Caki2 (cell line): ENCODE measurements at places on chromosomes 11 and 22.
A peak's percentile ranks its signal among the peaks of the same experiment; 100 is the strongest.

DNA sequence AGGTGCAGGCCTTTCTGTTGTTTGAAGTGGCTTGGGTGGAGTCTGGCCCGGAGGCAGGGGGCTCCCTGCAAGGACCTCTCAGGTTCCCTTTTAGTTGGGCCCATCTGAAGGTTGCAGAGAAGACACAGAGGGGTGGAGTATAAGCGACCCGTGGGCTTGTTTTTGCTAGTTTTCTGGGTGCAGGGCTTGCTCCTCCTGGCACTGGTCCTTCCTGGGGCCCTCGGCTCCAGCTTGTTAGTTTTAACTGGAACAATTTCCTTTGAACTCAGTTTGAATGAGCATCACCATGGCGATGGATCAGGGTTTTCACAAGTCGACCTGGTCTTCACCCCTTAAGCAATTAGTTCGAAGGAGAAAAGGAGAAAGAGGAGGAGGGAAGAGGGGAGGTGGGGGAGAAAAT lies 28.5 kb upstream of the OAF start:
- no peak for DNase-seq

GRCh38 chr11:64607381-64607985 lies 16.5 kb downstream of the SLC22A12 start:
- no peak for DNase-seq

- DNase-seq: no peak
These were observed 1.4 kb downstream of the OR52N2 start for GRCh38 chr11:5809905-5810795.

DNA sequence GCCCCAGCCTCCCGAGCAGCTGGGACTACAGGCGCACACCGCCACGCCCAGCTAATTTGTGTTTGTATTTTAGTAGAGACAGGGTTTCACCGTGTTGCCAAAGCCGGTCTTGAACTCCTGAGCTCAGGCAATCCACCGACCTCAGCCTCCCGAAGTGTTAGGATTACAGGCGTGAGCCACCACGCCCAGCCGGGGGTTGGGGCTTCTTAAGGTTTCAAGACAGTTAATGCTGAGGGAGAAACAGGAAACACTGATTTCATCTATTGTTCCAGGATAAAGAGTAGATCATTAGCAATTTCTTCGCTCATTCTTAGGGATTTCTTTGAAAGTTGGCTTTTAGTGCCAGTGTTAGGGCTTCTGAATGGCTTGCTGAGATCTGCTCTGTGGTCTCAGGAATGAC lies 21.2 kb upstream of the CLMP start:
- DNase-seq: no peak

DNA sequence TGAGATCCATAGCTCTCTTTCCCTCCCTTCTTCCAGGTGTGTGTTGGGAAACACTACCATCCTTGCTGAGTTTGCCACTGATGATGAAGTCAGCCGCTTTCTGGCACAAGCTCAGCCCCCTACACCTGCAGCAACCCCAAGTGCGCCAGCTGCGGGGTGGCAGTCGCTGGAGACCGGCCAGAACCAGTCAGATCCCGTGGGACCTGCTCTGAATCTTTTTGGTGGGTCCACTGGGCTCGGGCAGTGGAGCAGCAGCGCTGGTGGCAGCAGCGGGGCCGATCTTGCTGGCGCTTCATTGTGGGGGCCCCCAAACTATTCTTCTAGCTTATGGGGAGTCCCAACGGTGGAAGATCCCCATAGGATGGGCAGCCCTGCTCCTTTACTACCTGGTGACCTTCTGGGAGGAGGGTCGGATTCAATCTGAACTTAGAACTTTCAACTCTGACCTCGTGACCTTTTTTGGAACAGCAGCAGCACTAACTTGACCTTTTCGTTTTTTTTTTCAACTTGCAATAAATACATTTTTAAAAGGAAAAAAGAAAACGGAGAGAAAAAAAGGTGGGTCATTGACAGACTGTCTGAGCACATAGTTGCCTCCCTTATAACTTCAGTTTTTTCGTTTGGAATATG lies 23.4 kb upstream of the ADSL start:
- DNase-seq: no peak

- no peak for DNase-seq
These were observed 58.3 kb downstream of the PRDM11 start for GRCh38 chr11:45204761-45205160.

DNA sequence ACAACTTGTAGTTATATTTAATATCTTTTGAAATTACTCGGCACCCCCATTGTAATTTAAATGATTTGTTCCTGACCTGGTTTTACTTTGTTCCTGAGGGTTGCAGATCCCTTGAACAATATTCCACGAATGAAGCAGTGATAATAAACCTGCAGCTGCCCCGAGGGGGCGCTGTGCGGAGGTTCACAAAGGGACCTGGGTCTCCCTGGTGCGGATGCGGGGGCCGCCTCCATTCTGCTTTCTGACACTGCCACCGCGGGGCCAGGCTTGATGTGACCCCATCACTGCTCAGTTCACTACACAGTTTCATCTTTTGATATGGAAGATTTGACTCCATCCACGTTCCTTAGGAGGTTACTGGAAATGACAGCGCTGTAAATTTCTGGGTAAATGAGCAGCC lies 62.9 kb upstream of the PRODH start:
- no peak for DNase-seq

- DNase-seq: no peak
These were observed 11.9 kb downstream of the MICALL1 start for GRCh38 chr22:37917874-37918548.

GRCh38 chr11:9264316-9265210 lies 587 bp downstream of the DENND5A start:
- DNase-seq: peak; percentile 59

DNA sequence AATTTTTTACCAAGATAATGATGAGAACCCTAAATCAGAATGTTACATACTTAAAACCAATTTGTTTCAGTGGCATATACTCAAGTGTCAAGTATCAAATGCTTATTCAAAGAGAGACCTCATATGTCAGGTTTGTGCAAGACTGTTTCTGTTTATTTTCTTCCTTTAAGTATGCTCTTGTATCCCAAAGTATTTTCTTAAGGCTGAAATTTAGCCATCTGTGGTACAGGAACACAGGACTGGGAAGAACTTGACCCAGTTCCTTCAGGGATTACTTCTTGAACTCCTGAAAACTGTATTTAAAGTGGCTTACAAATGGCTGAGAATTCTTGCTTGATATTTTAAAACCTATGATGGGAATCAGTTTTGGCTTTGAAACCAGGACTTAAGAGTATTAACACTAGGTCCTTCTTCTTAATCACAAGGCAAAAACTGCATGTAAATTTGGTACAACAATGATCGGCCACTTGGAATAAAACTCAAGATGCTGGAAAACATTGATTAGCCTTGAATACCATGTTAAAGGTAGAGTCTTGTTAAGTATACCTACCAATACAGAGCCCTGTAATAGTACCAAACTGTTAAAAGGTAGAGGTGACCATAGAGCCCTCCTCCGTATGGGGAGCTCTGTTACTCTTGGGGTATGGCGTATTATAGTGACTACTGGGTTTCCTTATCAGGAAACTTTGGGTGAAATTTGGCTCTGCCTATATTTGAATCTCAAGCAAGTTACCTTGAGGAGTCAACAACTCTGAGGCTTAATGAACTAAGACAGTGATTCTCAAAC lies 95.9 kb downstream of the BLID start:
- DNase-seq: no peak

DNA sequence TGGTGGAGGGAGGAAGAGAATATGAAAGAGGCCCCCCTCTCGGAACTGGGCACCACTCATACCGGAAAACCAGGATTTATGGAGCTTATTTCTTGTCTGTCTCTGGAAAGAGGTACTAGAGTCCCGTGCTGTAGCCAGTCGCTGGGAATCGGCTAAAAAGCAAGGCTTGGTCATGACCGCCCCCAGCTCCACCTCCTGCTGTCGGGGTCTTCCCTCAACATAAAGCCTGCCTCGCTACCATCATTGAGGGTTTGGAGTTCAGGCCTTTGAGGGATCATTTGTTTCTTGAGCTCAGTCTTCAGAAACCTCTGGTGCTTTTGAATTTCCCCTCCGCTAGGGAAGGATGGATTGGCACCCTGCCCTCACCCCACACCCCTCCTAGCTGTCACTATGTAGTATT lies 97.1 kb downstream of the TSPAN18 start:
- DNase-seq: no peak

DNA sequence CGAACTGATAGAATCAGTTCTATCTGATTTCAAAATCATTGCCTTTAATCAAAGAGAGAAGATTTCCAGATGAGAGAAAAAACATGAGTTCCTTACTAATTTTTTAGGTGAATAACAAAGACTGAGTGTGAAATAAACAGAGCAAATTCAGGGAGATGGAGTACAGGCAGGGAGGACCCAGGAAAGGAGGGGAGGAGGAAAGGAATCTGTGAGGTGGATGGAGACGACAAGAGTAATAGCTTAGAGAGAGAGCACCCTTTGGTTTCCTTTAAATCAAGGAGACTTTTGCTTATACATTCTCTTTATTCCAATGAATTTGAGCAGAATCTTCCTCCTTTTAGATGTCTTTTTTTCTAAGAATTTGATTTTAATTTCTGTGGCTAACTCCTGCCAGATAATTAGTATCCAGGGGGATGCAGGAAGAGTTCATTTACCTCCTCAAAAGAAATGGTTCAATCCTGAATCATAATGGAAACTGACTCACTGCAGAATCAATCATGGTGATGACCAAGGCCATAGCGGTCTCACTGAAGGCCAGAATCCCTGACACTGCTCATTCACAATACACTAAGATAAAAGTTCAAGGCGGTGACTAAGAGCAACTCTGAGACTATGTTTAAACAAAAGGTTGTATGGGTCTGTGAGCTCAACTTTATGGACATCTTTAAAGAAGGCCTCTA lies 234.0 kb upstream of the ZC3H12C start:
- DNase-seq: peak; percentile 53

GRCh38 chr11:5992604-5993251 lies 5.9 kb upstream of the OR52L1 start:
- no peak for DNase-seq

GRCh38 chr11:118004543-118005223 lies 18.5 kb downstream of the IL10RA start:
- DNase-seq: no peak

- peak; percentile 83 for DNase-seq
These were observed 73.5 kb upstream of the PPARA start for GRCh38 chr22:46076651-46077339.

GRCh38 chr22:17931400-17931825 lies 92.9 kb downstream of the MICAL3 start:
- DNase-seq: no peak

DNA sequence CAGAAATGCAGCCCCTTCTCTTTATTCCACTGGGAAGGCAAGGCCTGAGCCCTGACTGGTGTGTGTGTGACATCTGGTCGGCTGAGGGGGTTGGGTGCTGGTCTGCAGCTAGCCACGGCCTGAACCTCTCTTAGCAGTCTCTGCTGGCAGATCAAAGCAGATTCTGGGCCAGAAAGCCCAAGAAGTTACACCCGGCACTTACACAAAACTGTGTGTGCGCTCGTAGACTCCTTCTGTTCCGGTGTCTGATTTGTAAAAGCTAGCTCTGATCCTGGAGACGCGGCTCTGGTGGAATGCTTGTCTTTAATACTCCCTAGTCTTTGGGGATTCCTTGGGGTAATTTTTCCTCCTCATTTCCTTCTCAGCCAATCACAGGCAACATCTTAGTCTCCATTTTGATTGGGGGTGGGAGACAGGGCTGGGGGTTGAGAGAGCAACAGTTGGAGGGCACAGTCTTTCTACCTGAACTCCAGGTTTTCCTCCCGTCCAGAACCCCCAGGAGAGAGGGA lies 5.5 kb downstream of the PKNOX2 start:
- no peak for DNase-seq

- no peak for DNase-seq
These were observed 98.4 kb downstream of the ZNF280B start for GRCh38 chr22:22410121-22410520.

GRCh38 chr11:107591378-107592230 lies 657 bp downstream of the ELMOD1 start:
- no peak for DNase-seq

GRCh38 chr11:19557720-19558140 lies 154.9 kb upstream of the NAV2 start:
- DNase-seq: peak; percentile 51

- no peak for DNase-seq
These were observed 25.1 kb upstream of the FJX1 start for GRCh38 chr11:35593143-35593542.

- no peak for DNase-seq
These were observed 979 bp downstream of the ZBED5 start for GRCh38 chr11:10856689-10857458.

GRCh38 chr11:33689085-33689484 lies 11.5 kb downstream of the C11orf91 start:
- no peak for DNase-seq

DNA sequence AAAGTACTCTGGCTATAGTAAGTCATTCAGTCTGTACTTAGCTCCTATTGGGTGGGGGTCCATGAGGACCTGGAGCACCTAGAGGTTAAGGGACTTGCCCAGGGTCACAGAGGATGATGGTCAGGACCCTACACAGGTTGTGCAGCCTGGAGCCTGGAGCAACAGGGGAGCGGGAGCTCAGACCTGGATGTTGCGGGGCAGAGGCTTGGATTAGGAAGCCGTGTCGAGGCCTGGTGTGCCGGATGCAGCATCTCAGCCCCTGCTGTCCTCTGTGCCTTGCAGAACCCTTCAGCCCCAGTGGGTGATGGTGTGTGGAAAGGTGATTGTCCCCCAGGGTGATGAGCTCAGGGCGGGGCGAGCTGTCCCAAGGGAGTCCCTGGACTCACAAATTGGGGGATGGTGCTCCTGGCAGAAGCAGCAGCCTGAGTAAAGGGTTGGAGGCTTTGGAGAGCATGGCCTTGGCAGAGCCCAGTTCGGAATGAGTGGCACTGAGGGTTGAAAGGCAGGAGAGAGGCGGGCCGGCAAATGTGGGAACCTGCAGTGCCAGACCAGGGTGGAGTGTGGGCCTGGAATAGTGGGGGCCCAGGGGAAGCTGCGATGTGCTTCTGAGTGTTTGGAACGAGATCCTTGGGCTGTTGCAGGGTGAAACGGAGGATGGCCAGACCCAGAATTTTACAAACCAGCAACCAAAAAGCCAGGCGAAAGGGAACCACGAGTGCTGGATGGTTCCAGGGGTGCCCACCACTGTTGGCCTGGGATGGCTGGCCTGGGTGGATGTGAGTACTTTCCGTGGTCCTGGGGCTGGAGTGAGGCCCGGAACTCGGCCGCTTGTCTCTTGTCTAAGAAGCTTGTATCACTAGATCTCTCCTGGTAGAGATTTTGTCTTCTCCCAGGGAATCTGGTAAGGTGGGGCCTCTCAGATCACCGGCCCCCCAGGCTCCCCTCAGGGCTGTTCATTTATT lies 2.9 kb downstream of the TPCN2 start:
- DNase-seq: no peak

DNA sequence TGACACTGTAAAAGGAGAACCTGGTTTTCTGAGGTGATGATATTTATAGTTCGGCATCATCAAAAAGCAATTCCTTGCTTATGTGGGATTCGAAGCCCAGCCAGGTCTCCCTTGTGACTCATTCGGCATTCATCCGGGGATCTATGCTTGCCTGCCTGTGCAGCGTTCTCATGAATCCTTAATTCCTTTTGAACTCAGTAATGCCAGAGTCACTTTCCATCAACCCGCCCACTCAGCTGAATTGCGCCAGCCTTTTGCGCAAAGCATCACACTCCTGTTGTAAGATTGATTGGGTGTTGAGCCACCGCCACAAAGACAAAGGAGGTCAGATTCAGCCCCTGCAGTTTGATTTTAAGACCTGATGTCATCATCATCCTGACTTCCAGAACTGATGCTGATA lies 128.6 kb downstream of the SLC17A6 start:
- no peak for DNase-seq

GRCh38 chr22:34879001-34879400 lies 187.0 kb upstream of the ISX start:
- DNase-seq: no peak
